ENCODE measurements at places on chromosomes 4 and X.

DNA sequence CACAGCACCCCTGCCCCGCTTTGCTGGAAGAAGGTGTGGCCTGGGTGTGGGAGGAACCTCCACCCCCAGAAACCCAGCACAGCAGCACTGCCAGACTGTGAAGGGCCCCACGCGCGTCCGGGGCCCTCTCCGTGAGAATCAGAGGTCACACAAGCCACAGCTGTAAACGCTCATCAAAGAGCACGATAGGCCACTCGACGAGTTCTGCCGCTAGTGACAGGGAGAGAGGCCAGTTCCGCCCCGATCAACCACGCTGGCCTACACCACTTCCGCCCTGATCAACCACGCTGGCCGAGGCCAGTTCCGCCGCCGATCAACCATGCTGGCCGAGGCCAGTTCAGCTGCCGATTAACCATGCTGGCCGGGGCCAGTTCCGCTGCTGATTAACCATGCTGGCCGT is 25.9 kb upstream of the ADRA2C start:
- DNase-seq = no peak

DNA sequence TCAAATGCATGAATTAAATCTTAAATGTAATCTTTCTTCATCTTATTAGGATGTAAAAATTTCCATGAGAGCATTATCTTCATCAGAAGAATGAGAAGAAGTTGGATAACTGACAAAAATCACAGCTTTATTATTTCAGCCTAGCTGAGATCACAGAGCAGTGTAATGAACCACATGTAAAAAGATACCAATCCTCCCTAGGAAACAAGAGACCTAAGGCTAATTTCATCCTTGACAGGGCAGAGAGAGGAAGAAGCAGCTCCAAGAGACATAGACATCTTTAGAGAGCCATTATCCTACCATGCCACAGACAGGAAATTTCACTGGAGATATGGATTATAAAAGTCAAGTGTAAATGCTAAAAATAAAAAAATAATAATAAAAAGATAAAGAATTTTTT is 40.9 kb upstream of the IL15 start:
- DNase-seq = peak; percentile 16

DNA sequence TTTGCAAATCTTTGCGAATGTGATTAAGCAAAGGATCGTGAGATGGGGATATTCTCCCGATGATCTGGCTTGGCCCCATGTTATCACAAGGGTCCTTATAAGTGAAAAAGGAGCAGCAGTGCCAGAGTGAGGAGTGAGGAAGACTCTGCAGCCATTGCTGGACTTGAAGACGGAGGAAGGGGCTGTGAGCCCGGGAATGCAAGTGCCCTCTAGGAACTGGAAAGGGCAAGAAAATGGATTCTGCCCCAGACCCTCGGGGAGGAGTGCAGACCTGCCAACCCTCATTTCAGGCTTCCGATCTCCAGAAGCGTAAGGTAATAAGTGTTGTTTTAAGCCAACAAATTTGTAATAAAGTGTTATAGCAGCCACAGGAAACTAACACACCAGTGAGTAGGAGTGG is 76.3 kb downstream of the EVC start:
- DNase-seq = no peak

DNA sequence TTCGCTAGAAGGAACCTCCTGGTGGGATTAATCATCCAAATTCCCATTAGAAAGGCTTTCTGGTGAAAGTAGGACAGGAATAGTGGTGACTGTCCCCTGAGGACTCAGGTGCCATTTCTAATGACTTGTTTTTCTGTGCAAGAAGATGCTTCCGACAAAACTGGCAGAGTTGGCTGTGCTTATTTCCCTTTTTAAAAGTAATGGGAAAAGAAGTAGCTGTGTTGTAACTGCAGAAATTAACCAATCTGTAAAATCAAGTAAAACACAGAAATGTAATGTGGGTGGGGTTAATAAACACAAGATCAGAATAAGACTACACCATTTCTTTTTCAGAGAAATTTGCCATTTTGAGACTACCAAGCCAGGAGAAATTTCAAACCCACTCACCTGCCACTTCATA is 55.0 kb upstream of the FAM9B start:
- no peak for DNase-seq

- DNase-seq = peak; percentile 28
Observed at GRCh38 chr4:25088093-25088952, 57.6 kb upstream of the LGI2 start.

GRCh38 chrX:130110379-130111219 is at the start of gene ELF4:
Gene ELF4, minus strand, starts transcription at chrX:130110497. Its CDS starts 29,167 bp downstream, at chrX:130081330.
- DNase-seq = peak; percentile 70

DNA sequence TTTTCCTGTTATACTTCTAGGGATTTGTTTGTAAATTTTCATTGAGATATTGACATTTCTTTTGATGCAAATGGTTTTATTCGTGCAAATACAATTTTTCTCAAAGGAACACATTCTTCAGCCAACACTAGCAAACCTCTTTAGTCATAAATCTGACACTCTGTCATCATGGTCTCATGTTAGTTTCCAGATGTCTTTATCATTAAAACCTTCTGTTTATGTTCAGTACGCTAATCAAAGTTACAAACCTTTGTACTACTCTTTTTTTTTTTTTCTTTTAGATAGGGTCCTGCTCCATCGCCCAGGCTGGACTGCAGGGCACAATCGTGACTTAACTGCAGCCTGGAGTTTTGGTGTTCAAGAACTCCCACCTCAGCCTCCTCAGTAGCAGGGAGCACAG is 7.1 kb downstream of the SLC25A31 start:
- DNase-seq = no peak

- DNase-seq = no peak
Observed at GRCh38 chrX:29434939-29435338, 780.4 kb upstream of the MAGEB2 start.

GRCh38 chr4:10078481-10079233 is 37.9 kb downstream of the WDR1 start:
- DNase-seq = no peak

DNA sequence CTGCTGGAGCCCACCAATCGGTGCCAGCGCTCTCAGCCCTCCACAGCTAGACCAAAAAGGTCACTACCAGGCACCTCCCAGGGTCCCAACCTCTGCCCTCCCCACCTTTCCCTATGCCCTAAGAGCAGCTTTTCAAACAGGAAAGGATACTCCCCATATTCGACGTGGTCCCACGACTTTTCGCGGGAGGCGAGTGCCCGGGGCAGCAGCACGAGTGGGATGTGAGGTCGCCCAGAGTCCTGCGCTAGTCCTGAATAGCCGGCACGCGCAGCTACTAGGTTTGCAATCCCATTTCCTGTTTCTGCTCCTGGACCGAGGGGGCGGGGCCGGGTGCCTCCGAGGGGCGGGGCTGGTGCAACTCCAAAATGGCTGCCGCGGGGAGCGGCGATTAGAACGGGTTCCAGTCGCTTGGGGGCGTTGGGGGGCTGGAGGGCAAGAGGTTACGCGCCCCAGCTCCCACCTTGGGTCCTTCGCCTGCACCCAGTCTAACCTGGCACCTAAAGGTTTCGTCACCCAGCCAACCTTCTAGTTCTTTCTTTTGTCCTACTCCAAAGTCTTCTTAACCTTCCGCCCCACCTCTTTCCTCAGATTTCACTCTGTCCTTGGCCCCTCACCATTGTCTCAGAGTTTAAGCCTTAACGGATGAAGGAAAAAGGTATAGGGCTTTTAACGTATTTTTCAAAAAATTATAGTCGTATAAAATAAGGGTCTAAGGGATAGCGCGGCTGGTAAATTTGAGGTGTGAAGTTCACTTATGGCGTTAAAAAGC is 85.0 kb upstream of the TENT5D start:
- DNase-seq = peak; percentile 30

Data from fibroblast of skin of back (primary cell).